Panc1 (cell line): ENCODE measurements at places on chromosomes 3 and 15.

DNA sequence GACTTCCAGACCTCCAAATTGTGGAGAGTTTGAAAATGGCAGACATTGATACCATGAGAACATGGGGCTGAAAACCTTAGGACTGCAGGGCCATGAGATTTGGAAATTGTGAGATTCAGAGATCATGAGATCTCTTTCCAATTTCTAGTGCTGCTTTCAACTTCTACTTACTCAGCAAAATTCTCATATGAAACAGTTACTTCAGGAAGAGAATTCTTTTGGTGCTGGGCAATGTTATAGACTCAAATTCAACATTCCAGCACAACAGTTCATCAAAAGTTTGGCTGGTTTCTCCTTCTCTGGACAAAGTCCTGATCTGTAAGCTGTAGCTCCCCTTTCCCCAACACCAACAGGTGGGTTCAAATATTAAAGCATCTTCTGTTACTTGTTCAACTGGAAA lies 506.9 kb upstream of the NECTIN3 start:
- no peak for DNase-seq

- no peak for DNase-seq
Measured at GRCh38 chr3:175129126-175129525, 270.0 kb downstream of the NAALADL2 start.

- DNase-seq: no peak
Measured at GRCh38 chr3:143276592-143276991, 157.0 kb downstream of the CHST2 start.

GRCh38 chr3:71374582-71374981 lies 208.9 kb downstream of the FOXP1 start:
- DNase-seq: no peak

- DNase-seq: no peak
Measured at GRCh38 chr3:122944671-122945161, 82.8 kb downstream of the SEMA5B start.

- no peak for DNase-seq
Measured at GRCh38 chr15:63052077-63052841, 9.7 kb downstream of the TPM1 start.

DNA sequence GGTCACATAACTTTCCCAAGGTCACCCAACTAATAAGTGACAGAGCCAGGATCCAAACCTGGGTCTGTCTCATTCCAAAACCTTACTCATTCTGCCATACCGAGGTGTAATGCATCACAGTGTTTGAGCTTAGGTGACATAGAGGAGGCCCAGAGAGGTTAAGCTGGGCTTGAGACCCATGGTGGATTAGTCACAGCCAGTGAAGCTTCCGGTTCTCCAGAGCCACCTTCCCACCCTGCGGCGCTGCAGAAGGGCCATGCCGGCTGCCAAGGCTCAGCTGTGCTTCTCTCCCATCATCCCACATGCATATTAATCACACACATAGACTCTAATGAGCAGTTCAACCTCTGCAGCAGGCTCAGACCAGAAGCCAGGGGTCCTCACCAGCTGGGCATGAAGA lies 42.2 kb downstream of the SPSB4 start:
- DNase-seq: no peak

- no peak for DNase-seq
Measured at GRCh38 chr15:41276831-41277230, 45.8 kb downstream of the CHP1 start.
